ENCODE measurements at places on chromosomes 6 and 20. TPM values are rescaled to one million over a fixed set of nuclear protein-coding genes. Genes with fewer than 3 reads are reported as not detected.

- DNase-seq = no peak
- H3K27ac ChIP-seq = no peak overlapping the region
- no peaks in the 10 kb centered on the region for H3K36me3 ChIP-seq
- no peaks in the 10 kb centered on the region for H3K4me1 ChIP-seq
- H3K27me3 ChIP-seq = no peaks in the 10 kb centered on the region
Measured at GRCh38 chr6:11614534-11615213, 77.1 kb downstream of the TMEM170B start.

- H3K4me1 ChIP-seq = no peaks in the 10 kb centered on the region
- H3K27me3 ChIP-seq = no peaks in the 10 kb centered on the region
- no peak for DNase-seq
- H3K27ac ChIP-seq = no peak overlapping the region
Measured at GRCh38 chr6:145155411-145155810, 579.9 kb downstream of the EPM2A start.

- DNase-seq = no peak
- no peak overlapping the region for H3K27ac ChIP-seq
- H3K4me1 ChIP-seq = no peaks in the 10 kb centered on the region
- no peaks in the 10 kb centered on the region for H3K27me3 ChIP-seq
- no peaks in the 10 kb centered on the region for H3K36me3 ChIP-seq
Measured at GRCh38 chr20:47244451-47244850, 112.0 kb downstream of the ZMYND8 start.

DNA sequence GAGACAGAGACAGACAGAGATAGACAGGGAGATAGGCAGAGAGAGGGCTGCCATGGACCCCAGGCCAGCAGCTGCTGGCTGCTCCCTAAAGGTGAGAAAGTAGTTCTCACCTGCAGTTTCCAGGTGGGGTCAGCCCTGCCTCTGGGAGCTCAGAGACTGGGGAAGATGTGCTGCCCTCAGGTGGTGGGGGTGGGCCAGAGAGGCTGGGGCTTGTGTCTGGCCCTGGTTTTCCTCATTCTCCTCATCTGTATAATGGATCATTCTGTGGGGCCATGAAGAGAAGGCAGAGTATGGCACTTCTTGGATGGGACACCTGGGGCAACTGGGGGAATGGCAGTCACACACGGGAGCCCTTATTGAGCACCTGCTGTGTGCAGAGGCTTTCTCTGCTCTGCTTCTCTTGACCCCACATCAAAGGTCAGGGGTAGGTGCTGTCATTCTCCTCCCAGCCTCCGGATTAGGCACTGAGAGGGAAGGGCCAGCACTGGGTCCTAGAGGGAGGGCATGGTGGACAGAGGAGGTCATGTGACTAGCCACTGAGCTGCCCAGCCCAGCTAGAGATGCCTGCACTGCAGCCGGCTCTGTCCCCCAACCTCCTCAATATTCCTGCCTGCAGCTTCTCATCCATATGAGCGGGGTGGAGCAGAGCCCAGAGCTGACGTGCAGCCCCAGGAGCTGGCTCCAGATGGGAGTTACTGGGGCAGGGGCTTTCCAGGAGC is 4.1 kb downstream of the ANGPT4 start:
- H3K4me1 ChIP-seq = no peaks in the 10 kb centered on the region
- no peaks in the 10 kb centered on the region for H3K36me3 ChIP-seq
- H3K4me3 ChIP-seq = no peak overlapping the region
- no peaks in the 10 kb centered on the region for H3K27me3 ChIP-seq
- H3K27ac ChIP-seq = no peak overlapping the region

DNA sequence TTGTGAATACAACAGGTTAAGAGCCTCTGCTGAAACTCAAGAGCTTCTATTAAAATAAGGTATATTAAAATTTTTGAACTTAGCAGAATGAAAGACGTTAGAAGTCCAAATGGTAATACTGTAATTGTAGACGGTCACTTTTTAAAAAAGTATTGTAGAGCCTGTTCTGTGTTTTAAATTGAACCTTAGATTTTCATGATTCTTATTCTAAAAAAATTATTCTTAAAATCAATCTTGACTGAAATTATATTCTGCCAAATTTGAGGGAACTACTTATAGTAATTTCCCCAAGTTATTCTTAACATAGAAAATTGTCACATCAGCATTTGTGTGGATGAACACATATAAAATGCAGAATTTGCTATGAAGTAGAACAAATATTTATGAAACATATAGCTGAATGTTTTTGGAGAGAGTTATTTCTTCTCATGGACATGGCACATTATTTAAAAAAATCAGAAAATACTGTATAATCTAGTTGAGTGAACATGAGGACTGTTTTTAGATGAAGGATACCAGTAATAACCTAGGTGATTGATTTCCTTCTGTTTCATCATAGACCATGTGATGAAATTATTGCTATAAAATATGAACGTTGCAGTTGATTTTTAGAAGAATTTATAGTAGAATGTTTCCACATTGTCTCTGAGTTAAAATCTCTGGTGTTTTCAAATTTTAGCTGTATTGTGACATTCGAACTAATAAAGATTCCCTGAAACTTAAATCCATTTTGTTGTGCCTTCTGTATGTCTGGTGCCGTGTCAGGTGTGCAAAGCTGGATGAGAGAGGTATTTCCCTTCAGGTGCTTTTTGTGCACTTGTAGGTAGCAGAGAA is 2.8 kb downstream of the TBPL1 start:
- H3K4me1 ChIP-seq = no peaks in the 10 kb centered on the region
- H3K4me3 ChIP-seq = no peak overlapping the region
- DNase-seq = no peak
- no peaks in the 10 kb centered on the region for H3K27me3 ChIP-seq

GRCh38 chr20:58239216-58239615 is 10.8 kb upstream of the ANKRD60 start:
- H3K4me3 ChIP-seq = no peak overlapping the region
- H3K4me1 ChIP-seq = no peaks in the 10 kb centered on the region
- no peak for DNase-seq
- no peaks in the 10 kb centered on the region for H3K27me3 ChIP-seq

DNA sequence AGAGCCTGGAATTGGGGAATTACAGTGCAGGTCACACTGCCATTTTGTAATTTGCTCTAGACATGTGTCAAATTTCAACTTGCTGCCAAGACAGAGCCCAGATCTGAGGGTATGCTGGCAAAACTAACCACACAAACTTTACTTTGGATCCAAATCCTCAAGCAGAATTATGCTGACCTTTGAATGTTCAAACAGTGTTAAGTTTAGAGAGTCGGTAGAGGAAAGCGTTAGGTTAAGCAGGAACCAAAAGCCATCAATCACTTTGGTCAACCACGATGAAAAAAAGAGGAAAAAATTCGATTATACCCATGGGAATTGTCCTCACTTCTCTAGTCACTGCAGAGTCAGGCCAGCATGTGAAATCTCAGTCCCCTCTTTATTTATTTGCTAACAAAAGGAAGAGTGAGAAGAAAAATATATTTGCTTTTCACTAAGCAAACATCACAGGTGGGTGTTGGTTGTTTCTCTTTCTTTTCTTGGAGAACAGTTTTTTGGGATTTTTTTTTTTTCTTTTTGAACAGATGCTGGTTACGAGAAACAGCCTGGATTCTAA is 105.1 kb upstream of the ADGRF1 start:
- no peak for DNase-seq
- no peaks in the 10 kb centered on the region for H3K4me1 ChIP-seq
- no peak overlapping the region for H3K27ac ChIP-seq
- no peaks in the 10 kb centered on the region for H3K36me3 ChIP-seq
- no peak overlapping the region for H3K4me3 ChIP-seq
- no peaks in the 10 kb centered on the region for H3K27me3 ChIP-seq

The MTHFD1L gene
- total RNA-seq = 23.1 TPM

- H3K27me3 ChIP-seq = no peaks in the 10 kb centered on the region
- DNase-seq = no peak
- no peak overlapping the region for H3K4me3 ChIP-seq
- no peaks in the 10 kb centered on the region for H3K36me3 ChIP-seq
- no peaks in the 10 kb centered on the region for H3K4me1 ChIP-seq
Measured at GRCh38 chr6:54706391-54706790, 140.2 kb upstream of the FAM83B start.

The PRR18 gene
- total RNA-seq = not detected

The RCAN2 gene
- total RNA-seq = 6.2 TPM

DNA sequence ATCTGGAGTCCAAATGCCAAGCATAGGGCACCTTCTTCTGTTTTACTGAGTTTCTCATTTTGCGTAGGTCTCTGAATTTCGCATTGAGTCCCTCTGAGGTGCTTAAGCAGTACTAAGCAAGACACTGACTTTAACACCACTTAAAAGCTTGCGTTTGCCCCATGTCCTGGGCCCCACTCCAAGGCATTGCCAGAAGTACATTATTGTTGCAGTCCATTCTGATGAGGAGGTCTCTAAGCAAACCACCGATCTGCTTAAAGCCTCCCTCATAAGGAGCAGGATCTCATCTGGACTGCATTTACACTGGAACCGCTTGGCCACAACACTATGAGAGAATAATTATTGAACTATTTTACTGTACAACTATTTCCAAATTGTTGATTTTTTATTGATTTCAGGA is 16.3 kb downstream of the BMP2 start:
- no peak for DNase-seq
- H3K36me3 ChIP-seq = peaks cover 2% of the 10 kb centered on the region
- no peaks in the 10 kb centered on the region for H3K4me1 ChIP-seq
- no peaks in the 10 kb centered on the region for H3K27me3 ChIP-seq

- H3K4me3 ChIP-seq = no peak overlapping the region
- no peaks in the 10 kb centered on the region for H3K36me3 ChIP-seq
- no peaks in the 10 kb centered on the region for H3K27me3 ChIP-seq
- no peaks in the 10 kb centered on the region for H3K4me1 ChIP-seq
- no peak overlapping the region for H3K27ac ChIP-seq
Measured at GRCh38 chr6:165487347-165487746, 175.7 kb downstream of the PDE10A start.

GRCh38 chr6:21214738-21215448 is 378.7 kb upstream of the SOX4 start:
- H3K27me3 ChIP-seq = no peaks in the 10 kb centered on the region
- no peaks in the 10 kb centered on the region for H3K4me1 ChIP-seq

Data from Peyer's patch (tissue), 4 donors.